ENCODE measurements at places on chromosomes 3 and 15. TPM values are rescaled to one million over a fixed set of nuclear protein-coding genes. Genes with fewer than 3 reads are reported as not detected.

Gene CKMT1A
- 3.3 TPM for total RNA-seq

- no peak for DNase-seq
- H3K36me3 ChIP-seq, result no peaks in the 10 kb centered on the region
- no peaks in the 10 kb centered on the region for H3K27me3 ChIP-seq
- no peaks in the 10 kb centered on the region for H3K4me1 ChIP-seq
- no peak overlapping the region for H3K27ac ChIP-seq
- H3K4me3 ChIP-seq, result no peak overlapping the region
Measured at GRCh38 chr3:101240719-101241399, 79.5 kb downstream of the IMPG2 start.

GRCh38 chr3:88019024-88019423 lies 39.8 kb downstream of the CGGBP1 start:
- no peaks in the 10 kb centered on the region for H3K4me1 ChIP-seq
- H3K27ac ChIP-seq, result no peak overlapping the region
- H3K27me3 ChIP-seq, result no peaks in the 10 kb centered on the region

GRCh38 chr3:136236109-136236508 lies 14.0 kb upstream of the PCCB start:
- H3K27ac ChIP-seq, result no peak overlapping the region
- DNase-seq, result no peak
- H3K36me3 ChIP-seq, result no peaks in the 10 kb centered on the region
- no peak overlapping the region for H3K4me3 ChIP-seq
- H3K27me3 ChIP-seq, result no peaks in the 10 kb centered on the region
- peaks cover 17% of the 10 kb centered on the region for H3K4me1 ChIP-seq

Data from hepatocyte (in vitro differentiated cells).